Karpas-422 (cell line): ENCODE measurements at places on chromosomes 16 and 17.

DNA sequence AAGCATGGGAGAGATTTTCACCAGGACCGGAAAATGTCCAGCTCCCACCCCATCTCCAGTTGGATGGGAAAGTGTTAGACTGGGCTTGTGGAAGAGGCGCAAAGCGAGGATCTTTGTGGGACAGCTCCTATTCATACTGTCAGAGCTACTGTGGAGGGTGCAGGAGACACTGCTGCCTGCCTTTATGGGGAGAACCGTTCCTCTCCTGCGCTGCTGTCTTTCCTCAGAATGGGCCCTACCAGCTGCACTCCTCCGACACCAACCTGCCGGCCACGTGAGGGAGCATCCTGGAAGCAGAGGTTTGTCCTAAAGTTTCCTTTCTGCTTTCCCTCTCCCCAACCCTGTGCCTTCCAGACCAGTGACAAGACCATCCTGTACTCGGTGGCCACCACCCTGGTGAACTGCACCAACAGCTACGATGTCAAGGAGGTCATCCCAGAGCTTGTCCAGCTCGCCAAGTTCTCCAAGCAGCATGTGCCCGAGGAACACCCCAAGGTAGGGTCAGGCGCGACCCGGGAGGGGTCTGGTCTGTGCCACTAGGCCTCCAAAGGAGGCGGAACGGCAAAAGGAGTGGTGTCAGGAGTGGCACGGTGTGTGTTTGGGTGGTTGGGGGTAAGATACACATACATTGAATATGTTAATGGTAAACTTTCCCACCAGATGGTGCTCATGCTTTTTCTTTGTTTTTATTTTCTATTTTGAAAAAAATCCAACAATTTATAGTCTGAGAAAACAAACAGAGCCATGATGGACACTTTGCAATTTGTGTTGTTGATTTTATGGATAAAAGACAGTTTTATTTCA is 23.0 kb downstream of the SLC35G3 start:
- DNase-seq = no peak

- no peak for DNase-seq
Observed at GRCh38 chr17:37512442-37513068, 22.9 kb downstream of the DUSP14 start.

GRCh38 chr17:50425682-50426471 is at the start of gene ACSF2:
TSS of gene ACSF2 (plus strand) at chr17:50426218. CDS start at chr17:50426262, 44 bp downstream.
- DNase-seq = peak; percentile 90

DNA sequence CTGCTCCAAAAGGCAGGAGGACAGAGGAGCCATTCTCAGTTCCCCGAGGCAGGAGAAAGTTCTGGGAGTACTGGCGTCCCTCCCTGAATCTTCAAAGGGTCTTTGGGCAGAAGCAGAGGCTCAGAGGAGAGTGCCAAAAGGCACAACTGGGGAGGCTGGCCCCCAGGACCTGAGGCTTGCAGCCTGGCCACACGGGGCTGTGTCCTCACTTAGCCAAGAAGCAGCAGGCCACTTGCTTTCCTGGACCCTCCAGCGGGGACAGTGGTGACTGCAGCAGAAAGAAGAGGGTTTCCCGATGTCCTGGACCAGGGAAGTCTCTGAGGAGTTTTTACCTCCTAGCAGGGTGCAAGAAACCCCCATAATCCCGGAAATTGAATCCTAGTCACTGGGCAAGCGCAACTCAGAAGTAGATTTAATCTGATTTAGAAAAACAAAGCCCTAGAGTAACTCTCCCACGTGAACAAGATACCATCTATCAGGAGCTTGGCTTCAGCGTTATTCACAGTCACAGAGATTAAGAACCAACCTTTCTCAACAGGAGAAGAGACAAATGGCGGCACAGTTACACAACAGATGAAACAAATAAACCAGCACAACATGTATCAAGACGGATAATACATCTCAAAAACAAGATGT is 25.5 kb upstream of the BCO1 start:
- no peak for DNase-seq

GRCh38 chr17:19238167-19238505 is 970 bp downstream of the EPN2 start:
- no peak for DNase-seq

DNA sequence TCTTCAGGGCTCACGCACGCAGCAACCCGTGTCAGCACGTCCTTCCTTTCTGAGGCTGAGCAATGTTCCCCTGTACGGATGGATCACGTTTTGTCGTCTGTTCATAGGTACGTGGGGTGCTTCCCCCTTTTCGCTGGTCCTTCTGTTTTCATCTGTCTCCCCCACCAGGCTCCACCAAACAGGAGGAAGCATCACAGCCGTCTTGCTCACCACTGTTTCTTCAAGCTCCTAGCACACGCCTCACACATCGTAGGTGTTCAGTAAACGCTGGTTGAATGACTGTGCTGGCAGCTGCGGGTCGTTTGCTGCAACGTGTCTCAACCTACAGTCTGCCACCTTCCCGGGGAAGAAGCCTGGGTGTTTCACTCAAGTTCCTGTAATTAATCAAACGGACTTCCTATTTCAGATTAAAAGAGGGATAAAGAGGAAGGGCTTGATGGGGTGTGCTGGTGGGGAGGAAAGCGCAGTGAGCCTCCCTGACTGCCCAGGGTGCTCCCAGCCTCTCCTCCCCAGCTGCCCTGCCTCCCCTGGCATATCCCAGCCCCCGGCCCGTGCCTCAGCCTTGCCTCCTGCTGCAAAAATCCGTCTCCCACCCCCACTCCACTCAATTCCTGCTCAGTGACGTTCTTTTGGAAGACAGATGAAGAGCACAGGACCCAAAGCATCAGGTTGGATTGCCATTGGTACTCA is 76.7 kb upstream of the DOC2B start:
- DNase-seq = no peak

DNA sequence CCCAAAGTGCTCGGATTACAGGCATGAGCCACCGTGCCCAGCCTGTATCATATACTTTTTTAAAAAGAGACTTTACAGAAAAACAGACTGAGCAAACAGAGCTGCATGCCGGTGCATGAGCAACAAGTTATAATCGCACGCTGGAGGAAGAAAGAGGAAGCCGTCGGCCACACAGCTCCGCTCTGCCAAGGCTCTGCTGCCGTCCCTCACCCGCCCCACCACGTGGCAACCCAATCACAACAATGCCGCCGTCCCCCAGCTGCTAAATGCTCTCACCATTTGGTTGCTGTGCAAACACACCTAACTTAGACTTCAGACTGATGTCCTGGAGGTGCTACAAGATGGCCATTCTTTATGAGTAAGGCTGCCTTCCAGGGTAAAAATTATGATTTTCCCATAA is 83.5 kb downstream of the ADCY9 start:
- peak; percentile 68 for DNase-seq

DNA sequence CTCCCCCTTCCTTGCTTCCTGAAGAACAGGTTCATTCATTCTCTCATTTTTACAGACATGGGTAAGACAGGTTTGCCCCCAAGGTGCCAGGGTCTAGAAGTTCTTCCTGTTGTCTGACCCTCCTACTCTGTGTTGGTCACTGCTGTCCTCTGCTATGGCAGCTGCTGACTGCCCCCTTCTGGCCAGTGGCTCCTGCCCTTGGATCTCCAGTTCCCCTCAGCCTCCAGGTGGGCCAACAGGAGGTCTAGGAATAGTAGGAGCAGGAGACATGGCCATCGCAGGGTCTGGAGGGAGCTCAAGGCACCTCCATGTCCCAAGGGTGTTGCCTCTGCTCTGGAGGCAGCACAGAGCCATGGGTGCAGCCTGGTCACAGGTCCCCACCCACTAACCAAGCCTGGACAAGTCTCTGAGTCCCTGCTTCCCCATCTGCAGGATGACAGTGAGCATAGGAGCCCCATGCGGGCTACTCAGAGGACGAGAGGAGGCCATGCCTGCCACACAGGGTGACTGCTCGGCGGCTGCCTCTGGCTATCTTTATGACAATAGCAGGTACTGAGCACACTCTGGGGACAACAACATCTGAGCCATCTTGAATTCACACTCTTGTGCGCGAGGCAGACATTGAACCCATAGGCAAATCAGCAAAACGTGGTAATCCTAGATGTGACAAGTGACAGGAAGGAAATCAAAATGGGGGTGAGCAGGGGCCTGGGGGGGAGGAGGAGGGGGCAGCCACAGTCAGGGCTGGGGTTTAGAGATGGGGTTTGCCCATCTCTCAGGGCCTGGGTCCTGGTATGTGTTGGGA is 27.0 kb upstream of the NXPH3 start:
- DNase-seq = no peak

DNA sequence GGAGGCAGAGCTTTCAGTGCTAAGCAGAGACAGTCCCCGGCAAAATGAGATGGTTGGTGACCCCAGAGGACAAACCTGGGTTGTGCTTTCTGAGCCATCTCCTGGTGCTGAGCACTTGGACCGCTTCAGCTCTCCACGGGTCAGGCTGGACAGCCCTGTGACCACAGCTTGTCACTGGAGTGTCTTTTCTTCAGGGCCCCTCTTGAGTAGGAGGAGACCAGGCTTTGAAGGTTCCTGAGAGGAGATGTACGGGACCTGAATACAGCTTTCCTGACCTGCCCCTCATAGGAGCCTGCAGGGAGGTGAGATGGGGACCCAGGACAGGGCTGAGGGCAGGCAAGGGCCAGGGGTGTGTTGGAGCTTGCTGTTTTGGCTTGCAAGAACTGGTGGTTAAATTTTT is 17.8 kb upstream of the ADGRG1 start:
- DNase-seq = no peak

DNA sequence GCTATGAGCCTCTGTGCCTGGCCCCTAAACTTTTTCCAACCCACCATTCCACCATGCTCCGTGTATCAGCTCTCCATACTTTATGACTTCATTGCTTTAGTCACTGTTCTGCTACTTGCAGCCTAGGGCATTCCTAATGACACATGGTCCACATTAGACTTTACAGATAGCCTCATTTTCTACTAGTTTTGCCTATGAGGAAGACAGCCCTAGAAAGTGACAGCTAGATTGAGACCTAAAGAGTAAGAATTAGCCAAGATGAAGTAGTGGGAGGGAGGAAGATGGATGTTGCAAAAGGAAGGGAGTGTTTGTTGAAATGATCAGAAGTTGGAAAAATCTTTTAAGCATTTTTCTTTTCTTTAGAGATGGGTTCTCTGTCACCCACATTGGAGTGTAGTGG is 11.0 kb downstream of the C16orf54 start:
- no peak for DNase-seq

DNA sequence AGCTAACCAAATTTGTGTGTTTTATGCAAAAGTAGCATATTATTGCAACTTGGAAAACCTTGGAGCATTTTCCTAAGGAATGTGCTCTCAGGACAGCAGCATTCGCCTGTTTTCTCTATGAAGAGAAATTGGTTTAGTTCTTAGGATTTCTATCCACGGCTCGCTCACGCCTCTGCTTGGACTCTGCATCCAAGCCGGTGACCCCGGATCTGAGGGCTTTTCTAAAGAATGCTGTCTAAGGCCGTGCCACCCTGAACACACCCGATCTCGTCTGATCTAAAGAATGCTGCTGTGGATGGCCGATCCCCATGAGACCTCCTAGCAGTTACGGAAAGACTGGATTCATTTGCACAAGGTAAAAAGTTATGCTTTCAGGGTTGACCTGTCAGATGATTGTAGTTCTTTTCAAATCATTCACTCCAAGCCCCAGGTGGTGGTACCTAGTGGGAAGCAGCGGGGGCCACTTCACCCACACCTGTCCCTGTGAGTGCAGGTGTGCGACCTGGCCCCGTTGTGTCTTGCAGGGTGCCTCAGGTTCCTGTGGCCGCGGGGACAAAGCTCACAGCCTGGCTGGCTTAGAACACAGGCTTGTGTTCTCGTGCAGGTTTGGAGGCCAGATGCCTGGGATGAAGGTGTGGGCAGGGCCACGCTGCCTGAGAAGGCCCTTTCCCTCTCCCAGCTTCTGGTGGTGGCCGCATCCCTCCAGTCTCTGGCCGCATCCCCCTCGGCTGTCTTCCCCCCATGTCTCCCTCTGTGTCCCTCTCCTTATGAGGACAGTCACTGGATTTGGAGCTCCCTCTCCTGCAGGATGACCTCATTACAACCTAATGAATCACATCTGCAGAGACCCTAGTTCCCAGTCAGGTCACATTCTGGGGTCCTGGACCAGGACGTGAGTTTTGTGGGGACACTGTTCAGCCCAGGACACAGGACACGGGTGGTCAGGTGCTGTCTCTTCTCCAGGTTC is 71.1 kb downstream of the BANP start:
- DNase-seq = no peak

DNA sequence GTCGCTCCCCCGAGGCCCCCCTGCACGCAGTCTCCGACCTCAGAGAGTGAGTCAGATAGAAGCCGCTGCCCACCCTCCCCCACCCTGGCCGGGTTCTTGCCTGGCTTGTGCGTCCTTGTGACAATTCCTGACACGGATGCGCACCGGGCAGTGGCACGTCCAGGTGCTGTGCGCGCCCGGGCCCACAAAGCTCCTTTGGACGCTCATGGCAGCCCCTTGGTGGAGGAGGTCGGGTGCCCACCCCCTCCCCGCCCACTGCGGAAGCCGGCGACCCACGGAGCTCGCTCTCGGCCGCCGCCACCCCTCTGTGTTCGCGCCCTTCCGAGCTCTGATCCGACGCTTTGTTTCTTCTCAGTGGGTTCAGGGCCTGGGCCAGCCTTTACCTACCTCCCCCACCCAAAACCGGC is 662 bp upstream of the TUBB3 start:
- no peak for DNase-seq

- DNase-seq = no peak
Observed at GRCh38 chr16:88649195-88649923, 1.5 kb downstream of the CYBA start.

DNA sequence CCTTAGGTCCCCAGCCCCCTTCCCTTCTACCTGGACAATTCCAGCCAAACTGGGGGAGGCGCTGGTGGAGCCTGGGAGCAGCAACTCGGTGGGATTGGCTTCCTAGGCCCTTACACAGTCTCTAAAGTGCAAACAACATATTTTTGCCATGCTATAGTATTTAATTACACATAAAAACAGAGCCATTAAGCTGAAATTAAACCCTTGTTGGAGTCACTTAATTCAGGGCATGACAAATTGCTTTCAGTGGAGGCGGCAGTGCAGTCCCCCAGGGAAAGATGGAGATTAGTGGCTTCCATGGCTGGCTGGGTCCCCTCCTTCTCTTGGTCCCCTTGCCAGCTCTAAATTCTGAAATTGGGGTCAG is 17.3 kb downstream of the IGFBP4 start:
- no peak for DNase-seq

DNA sequence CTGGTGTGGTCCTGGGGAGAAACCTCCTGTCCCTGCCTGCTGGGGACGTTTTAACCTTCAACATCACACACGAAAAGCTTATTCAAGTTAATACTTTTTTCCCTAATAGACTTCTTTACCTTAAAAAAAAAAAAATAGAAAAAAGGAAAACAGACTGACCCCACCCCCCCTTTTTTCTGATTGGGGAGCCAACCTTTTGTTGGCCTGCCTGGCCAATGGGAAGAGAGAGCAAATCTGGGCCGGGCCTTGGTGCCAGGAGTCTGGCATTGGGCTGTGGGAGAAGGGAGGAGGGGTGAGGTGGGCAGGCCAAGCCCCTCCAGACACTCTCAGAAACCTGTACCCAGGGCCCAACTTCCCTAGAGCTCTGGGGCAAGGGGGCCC is 3.0 kb downstream of the CBX8 start:
- peak; percentile 64 for DNase-seq

GRCh38 chr17:7060165-7060891 is 16.4 kb upstream of the SLC16A11 start:
- no peak for DNase-seq

- peak; percentile 89 for DNase-seq
Observed at GRCh38 chr17:7220593-7221277, 997 bp downstream of the ACADVL start.

GRCh38 chr17:45394091-45394490 is 38.6 kb downstream of the ARHGAP27 start:
- DNase-seq = no peak
